ENCODE measurements at places on chromosomes 7 and 10.

DNA sequence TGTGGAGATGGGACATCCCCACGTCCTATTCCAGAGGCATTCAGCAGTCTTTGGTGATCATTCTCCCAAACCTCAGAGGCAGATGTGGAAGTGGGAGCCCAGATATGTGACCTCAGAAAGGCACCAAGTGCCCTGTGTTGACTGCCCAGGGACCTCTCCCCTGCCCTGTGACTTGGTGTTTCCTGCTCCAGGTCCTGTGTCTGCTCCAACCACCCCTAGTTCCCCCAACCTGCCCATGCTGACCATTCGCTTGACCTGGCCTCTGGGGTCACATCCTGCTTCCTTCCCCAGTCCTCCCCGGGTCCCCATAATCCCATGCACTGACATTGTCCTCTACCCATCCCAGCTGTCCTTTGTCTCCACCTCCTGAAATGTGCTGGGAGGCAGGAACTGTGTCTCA, 7.6 kb downstream of the CYP26A1 start:
- no peak for DNase-seq

DNA sequence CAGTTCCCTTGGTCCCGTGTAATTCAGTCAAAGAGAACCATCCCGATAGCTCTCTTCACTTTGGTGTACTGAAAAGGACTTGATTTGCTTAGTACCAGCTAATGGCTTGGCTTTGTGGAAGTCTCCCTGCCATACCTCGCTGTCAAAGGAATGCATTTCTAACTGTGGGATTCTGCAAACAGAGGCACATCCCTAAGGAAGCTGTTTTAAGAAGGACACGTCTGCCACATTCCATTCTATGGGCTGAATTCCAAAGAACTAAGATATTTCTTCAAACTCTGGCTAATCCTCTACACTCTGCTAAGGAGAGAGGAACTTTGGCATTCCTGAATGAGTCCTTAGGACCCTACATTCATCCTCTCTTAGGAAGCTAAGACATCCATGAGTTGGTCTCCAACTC, 327.9 kb downstream of the SFMBT2 start:
- DNase-seq = no peak

- no peak for DNase-seq
Measured at GRCh38 chr10:62618576-62619412, 185.7 kb upstream of the ADO start.

DNA sequence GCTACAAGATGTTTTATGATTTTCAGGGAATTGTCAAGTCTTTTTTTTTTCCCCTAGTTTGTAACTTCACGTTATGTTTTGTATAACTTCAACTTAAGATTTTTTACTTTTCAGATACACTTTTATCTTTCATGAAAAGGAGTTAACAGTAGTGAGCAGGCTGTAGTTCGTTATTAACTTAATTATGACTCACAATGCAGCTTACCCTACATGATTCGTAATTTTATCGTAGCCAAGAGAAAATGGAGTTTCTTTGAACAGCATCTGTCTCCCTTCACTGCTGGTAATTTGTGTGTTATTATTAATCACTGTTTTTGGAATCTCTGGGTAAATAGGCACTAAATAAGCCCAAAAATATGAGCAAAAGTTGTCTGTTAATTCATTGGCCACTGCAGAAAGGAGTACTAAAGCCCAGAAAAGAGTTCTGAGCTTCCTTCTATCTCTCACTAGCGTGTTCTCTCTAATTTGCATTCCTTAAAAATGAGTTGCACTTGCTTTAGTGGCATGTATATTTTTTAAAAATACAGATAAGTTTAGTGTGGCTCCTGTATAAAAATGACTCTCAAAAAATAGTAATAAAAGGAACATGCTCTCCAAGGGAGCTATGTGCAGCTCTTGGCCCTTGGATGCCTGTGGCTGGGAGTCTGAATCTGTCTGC, 36.1 kb downstream of the RALA start:
- DNase-seq = no peak

DNA sequence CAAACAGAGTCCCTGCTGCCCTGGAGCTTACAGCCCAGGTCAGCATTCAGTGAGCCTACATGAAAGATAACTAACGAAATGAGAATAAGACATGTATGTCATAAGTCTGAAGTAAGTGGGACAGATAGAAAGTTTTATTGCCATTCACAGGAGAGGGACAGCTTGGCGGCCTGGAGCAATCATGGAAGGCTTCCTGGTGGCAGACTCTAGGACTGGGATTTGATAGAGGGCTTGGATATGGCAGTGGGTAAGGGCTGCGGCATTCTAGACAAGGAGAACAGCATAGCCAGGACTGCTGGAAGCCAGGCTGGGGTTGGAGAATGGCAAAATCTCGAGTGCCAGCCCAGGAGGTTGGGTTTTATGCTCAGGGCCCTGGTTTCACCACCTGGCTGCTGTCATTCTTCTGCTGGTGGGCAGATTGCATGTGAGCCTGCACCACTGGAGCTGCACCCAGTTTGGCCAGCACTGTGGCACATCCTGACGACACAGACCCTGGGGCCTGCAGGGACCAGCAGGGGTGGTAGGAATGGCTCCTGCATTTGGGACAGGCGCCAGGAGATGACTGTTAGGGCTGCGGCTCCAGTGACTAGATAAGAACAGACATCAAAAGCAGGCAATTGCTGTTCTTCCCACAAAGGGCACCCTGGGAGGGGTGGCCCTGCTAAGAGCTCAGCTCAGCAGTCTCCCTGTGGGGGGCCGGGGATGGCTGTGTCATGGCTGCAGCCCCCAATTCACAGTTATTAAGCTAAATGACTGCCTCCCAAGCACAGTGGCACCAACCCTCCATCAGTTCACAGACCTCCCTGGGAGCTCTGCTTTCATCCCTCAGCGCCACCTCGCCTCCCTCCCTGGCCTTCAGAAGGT, 161.1 kb downstream of the RPS24 start:
- no peak for DNase-seq

DNA sequence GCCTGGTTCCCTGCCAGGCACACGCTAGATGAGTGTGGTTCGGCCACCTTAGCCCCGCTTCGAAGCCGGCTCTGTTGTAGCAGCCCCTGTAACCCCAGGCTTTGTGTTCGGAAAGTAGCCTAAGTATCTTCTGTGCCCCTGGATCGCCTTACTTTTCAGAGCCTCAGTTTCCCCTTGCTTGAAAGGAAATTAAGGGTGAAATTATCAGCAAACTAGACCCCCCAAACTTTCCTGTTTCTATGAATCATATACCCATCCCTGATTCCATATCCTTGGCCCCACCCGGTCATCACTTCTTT, 312 bp downstream of the PDCD11 start:
- no peak for DNase-seq

DNA sequence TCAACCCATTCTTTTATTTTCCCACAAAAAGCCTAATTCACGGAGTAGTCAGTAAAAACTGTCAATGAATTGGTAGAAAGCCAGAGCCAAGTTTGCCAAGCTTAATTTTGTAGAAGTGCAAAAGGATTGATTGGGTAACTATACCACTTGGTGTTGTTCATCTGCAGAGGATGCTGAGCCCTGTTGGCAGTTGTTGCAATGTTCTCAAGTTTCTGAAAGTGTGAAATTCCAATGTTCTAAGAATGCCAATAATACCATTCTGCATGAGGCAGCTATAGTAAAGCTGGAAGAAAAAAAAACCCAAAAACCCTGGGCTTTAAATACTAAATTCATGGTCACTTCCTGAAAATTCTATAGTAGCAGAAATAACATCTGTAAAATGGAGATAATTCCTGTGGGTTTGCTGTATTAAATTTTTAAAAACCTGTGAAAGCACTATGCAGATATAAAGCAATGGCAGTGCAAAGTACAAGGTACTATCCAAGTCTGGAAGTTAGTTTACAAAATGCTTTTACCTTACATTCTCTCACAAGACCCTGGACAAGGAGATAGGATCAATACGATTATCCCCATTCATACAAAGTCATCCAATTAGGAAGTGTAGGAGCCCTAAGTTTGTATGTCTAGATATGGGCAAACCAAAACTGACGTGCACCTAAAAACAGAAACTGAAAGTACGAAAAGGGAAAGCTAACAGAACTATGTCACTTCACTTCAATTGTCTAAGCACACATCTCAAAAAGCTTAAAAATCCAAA, 6.0 kb upstream of the PON1 start:
- no peak for DNase-seq

DNA sequence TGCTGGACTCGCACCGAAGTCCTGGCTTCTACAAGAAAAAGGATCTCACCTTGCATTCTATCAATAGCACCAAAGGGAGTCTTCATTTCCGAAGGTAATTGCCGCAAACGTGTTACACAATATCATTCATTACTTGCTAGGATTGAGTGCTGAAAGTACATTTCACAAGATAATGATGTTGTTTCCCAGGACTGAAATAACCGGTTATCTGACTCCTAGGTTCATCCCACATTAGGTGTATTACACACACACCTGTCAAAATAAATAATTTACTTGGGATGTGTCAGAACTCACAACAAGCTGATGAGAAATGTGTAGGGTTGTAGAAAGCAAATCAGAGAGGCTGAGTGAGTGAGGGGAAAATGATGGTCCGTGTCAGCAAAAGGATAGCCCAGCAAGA, 219.4 kb upstream of the RHOBTB1 start:
- DNase-seq = no peak

GRCh38 chr7:12732428-12732827, 45.0 kb downstream of the ARL4A start:
- DNase-seq = no peak

DNA sequence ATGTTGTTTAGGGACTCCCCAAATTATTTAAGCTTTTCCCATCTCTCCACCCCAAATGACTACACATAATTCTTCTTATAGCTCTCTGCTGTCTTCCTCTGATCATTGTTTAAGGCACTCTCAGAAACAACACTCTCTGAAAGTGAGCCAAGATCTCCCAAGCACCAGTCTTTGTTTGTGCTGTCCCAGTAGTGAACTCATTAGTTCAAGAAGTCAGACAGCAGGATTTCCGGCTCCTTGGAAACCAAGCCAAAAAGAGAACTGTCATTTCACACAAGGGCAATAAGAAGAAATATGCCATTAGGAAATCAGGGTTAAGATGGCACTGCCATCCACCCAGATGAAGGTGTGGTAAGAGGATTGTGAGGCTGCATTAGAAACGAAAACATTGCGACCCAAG, 83.1 kb downstream of the FZD1 start:
- DNase-seq = no peak

GRCh38 chr7:98755138-98755898, 114.5 kb downstream of the TMEM130 start:
- DNase-seq = no peak

DNA sequence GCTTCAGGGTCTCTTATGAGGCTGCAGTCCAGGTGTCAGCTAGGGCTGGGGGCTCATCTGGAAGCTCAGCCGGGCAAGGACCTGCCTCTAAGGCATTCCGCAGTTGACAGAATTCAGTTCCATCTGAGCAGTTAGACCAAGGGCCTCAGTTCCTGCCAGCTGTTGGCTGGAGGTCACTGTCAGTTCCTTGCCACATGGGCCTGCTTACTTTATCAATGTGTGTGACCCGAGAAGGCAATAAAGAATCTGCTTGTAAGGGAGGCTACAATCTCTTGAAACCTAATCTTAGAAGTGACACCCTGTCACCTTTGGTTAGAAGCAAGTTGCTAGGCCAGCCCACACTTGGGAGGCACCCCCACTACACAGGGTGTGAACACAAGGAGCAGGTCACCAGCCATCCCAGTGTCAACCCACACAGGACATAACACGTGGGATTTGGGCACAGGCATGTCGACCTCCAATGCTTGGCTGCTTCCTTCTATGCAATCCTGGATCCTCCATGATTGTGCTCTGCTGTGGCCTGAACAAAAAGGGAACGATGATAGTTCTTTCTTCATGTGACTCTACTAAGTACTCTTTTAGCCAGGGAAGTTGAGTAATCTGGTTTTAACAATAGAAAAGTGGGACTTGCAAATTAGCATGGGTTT, 41.8 kb downstream of the MTURN start:
- no peak for DNase-seq

- no peak for DNase-seq
Measured at GRCh38 chr7:16638282-16639280, 7.0 kb downstream of the ANKMY2 start.

DNA sequence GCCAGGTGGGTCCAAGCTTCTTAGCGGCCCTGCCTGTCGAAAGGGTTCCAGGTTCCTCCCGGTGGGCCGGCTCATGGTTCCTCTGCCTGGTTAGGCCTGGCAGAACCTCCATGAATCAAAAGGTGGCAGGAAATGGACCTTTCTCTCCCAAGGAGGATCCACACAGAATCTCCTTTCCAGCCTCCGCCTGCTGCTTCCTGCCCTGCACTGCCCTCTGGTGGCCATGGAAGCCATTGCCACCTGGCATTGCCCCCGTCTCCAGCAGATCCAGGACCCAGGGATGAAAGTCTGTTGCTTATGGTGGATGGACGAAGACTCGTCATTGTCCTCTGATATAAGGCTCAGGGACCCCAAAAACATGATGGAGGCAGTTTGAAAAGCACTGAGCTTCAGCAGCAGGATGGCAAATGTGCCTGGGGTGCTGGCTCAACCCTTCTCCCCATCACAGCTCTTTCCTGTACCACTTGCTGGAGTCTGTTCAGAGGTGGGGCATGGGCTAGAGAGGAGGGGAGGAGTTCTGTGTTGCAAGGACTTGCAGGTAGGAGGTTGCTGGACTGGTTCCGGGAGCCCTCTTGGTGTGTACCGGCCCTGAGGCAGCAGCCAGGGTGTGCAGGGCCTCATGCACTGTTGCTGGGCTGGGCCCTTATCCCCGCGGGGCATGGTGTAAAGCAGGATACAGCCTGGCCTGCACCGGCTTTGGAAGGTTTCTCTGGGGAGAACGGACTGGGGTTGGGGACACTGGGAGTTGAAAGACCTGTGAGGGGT, 11.3 kb upstream of the INMT start:
- peak; percentile 56 for DNase-seq

DNA sequence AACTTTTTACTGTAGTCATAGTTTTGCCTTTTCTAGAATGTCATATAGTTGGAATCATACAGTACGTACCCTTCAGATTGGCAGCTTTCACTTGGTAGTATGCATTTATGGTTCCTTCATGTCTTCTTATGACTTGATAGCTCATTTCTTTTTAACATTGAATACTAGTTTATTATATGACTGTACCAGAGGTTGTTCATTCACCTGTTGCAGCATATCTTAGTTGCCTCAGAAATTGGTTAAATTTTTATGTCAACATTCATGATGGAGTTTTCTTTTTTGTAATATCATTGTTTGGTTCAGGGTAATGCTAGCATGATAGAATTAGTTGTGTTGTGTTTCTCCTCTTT, 94.8 kb upstream of the CDK13 start:
- no peak for DNase-seq

DNA sequence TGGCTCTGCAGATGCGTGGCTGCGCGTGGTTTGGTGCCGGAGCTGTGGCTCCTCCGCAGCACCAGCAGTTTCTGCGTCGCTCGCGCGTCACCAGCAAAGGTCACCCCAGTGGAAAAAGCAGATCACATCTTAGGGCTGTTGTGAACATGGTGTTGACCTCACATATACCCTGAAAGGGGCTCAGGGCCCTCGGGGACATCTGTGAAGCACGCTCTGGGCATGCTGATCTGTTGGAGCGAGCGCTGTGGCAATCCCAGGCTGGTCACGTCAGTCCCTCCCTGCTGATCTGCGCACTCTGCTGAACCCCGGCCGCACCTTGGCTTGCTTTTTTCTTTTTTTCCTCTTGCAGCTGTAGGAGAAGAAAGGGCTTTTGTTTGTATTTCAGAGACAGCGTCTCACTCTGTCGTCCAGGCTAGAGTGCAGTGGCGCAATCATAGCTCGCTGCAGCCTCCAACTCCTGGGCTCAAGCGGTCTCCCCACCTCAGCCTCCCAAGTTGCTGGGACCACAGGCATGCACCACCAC, 33.3 kb upstream of the AP5Z1 start:
- no peak for DNase-seq
